ENCODE measurements at places on chromosomes 16 and 17.

DNA sequence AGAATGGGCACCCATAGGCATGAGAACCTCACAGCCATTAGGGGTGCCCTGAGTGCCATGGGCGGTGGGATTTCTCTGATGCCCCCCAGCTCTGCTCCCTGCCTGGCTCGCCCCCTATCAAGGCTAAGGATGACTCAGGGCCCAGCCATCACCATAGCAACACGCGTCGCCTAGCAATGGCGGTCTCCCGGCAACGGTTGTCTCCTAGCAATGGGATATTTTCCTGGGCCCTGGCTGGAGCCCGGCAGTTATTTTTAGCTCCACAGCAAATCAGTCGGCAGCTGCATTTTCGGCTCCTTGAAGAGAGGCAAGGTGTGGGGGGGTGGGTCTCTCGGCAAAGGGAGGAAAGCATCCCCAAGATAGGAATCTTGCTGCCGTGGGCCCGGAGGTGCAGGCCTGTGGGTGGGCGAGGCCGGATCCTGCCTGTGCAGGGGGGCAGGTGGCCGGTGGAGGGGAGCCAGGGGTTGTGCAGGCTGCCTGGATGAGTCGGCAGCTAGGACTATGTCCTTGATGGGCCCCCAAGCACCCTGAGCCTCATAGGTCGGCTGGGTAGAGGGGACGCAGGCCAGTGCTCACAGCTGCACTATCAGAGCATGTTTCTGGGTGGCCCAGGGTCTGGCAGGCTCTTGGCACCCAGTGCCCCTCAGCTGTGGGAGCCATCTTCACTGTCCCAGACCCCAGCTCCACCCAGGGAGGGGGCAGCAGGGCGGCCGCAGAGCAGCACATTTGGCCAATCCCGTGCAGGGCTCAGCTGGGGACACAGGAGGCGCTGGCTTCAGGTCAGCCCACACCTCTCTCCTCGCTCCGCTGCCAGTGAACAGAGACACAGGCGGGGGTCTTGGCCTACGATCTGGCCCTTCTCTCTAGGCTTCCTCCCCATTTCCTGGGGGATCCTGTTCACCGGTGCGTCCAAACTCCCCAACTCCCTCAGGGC is 4.2 kb upstream of the FBXL16 start:
- no peak for DNase-seq

GRCh38 chr16:25014500-25015147 is 545 bp downstream of the ARHGAP17 start:
- no peak for DNase-seq

- no peak for DNase-seq
Measured at GRCh38 chr16:17145029-17145428, 325.7 kb downstream of the XYLT1 start.

DNA sequence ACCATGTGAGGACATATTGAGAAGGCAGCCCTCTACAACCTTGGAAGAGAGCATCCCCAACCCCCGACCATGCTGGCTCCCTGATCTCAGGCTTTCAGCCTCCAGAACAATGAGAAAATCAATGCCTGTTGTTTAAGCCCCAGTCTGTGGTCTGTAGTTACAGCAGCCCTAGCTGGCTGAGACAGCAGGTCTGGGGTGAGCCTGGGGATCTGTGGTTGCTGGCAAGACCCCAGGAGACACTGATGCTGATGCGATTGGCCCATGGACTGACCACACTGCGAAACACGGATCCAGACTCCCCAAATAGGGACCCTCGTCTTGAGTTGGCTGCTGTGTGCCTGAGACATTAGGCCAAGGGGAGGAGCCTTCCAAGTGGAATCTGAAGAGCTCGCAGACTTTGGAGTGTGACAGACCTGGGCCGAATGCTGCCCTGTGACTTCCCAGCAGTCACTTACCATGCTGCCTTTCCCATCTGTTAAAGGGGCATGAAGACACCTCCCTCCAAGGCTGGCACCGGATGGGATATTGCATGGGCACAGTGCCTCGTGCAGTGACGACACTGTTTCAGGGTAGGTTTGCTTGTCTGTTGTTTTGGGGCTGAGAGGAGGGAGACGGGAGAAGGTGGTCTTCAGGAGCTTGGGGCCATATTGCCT is 147.8 kb upstream of the RPL38 start:
- DNase-seq = no peak

All from stimulated activated CD8-positive, alpha-beta memory T cell treated with anti-CD3 and anti-CD28 coated beads, Interleukin-7, amount 100 ng/mL, for 1 hour (primary cell).